Naive thymus-derived CD8-positive, alpha-beta T cell (primary cell): ENCODE measurements at places on chromosomes 7 and 10. TPM values are rescaled to one million over a fixed set of nuclear protein-coding genes. Genes with fewer than 3 reads are reported as not detected.

DNA sequence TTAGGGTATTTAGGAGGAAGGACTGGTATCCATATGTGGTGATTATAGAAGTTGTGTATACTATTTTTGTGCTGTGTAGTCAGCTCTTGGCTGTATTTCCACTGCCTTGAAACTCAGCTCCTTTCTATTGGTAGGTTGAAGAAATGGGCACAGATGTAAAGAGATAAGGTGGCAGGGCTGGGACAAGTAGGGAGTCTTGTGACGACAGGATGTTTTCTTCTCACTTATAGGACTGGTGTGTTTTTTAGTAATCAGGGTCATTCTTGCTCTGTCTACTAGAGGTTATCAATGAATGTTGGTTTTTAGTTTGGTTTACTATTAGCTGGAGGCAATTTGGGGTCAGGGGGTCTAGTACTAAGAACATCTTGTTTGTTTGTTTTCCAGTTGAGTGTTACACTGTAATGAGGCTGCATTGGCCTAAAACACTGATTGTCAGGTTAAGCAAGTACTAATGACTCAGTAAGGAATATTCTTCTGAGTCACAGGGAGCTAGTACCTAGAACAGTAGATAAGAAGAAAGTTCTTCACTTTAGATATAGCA lies 11.8 kb downstream of the UBN2 start:
- DNase-seq = no peak

- no peak for DNase-seq
These were observed 110.2 kb downstream of the LARP4B start for GRCh38 chr10:821322-821721.

DNA sequence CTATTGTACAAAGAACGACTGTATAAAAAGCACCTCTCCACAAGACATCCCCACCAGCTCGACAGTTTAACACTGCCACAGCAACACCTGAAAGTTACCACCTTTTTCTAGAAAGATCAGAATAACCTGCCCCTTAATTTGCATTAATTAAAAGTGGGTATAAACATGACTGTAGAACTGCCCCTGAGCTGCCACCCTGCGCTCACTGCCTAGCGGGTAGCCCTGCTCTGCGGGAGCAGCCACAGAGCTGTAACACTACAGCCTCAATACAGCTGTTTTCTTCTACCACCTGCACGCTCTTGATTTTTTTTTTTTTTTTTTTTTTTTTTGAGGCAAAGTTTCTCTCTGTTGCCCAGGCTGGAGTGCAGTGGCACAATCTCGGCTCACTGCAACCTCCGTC lies 140.9 kb downstream of the PARD3 start:
- DNase-seq = no peak

The IL6 gene
- not detected for polyA plus RNA-seq

The IFIT2 gene
- polyA plus RNA-seq = 7.0 TPM
